GM19239 (cell line): ENCODE measurements at places on chromosomes 3 and 15.
A peak's percentile ranks its signal among the peaks of the same experiment; 100 is the strongest.

DNA sequence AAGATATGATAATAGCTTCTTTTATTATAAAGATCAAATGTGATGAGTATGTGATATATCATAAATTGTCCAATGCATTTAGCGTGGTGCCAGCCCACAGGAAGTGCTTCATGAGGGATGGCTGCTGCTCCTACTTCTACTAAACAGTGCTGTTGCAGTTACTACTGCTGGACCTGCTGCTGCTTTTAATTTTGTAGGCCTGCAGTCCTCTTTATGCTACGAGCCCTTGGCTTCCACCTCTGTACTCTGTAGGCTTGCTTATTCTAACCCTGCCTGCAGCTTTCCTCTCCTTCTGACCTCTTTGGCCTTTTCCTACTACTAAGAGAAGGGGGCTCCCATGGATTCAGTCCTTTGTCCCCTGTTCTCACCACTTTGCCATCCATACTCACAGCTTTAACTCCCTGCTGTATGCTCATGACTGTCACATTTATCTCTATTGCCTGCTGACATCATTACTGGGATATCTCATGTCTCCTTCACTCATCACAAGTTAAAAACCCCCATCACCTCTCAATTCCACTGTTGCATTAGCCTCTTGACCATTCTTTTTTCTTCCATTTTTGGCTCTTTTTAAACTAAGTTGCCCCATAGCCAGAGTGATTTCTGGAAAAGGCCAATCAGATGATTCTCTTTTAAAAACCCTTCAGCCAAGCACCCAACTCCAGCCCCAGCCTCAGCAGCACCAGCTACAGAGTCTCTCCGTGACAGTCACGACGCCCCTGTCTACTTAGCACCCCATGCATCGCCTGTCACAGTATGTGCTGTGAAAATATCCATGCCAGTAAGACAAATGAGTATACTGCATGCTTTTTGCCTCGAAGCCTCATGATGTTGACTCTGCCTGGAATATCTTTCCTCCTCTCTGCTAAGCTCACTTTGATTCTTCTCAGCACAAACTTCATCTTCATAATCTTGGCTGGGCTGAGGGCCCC is 56.3 kb downstream of the PLCL2 start:
- DNase-seq, result no peak

DNA sequence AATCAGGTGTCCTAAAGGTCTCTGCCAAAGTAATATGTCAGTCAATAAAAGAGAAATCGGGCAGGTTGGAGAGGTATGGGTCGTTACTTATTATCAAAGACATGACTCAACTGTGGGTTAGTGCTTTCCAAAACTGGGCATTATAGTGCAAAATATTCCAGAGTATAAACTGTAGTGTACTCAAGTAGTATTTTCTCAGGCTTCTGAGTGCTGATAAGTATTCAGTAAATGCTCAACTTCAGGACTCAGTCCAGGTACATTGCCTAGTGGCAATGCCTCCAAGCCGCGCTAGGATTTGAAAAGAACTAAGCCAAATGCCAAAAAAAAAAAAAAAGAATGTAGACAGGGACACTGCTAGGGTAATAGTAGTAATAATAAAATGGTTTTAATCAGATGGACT is 233.2 kb downstream of the CPNE4 start:
- DNase-seq, result no peak

DNA sequence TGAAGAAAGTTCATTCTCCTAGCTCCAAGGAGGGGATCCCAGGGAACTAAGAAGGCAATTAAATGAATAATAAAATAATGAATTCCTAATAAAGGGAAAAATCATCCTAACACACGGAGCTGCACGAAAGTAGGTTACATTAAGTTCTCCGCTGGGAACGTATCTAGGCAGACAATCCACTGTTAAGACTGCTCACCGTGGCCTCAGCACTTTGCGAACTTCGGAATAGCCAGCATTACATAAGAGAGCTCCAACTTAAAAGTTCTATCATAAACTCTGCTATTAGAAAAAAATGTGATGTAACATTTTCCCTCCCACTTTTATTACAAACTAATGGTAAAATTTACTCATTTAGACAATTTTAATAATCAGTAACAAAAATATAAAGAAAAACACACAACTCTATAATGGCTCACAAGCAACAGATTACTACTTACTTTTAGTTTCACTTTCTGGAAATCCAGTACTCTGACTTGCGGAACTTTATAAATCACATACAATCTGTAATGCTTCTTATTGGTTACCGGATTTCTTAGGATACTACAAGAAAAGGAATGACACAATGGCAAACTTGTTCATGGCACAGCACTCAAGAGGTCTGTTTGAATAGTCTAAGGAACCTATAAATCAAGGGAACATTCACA is 8.5 kb downstream of the SNRPA1 start:
- DNase-seq, result no peak

GRCh38 chr15:73951601-73952000 is 25.3 kb downstream of the LOXL1 start:
- no peak for DNase-seq

GRCh38 chr3:101256511-101256910 is 63.9 kb downstream of the IMPG2 start:
- no peak for DNase-seq

DNA sequence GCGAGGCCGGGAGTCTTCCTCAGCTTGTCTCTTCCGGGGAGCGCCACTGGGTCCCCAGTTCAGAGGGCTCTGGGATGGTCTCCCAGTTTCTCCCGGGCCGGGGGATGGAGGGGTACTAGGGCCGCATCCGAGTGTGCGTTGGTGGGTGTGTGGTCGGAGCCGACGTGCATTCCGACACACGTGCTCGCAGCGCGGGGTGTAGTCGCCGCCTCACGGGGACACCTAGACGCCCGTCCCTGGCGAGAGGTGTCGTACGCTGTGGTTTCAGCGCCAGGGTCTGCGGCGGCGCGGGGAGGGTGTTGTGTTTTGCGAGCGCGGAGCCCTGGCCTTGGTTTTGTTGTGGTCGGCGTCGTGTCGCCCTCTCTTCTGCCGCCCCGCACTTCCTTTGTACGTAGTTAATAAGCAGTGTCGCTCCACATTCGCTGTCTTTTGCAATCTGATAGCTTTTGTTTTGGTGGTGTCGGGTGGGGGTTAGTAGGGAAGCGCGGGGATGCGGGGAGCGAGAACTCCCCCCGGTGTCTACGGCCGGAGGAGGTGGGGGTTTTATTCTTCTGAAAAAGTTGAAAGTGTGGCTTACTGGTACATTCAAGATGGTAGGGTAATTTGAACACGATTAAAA is 2.2 kb downstream of the IGF1R start:
- no peak for DNase-seq

- DNase-seq, result no peak
Observed at GRCh38 chr15:48010316-48010715, 110.5 kb upstream of the SLC24A5 start.

- DNase-seq, result no peak
Observed at GRCh38 chr3:16085884-16086608, 88.4 kb upstream of the GALNT15 start.

- DNase-seq, result no peak
Observed at GRCh38 chr3:33694944-33695343, 23.1 kb downstream of the CLASP2 start.

DNA sequence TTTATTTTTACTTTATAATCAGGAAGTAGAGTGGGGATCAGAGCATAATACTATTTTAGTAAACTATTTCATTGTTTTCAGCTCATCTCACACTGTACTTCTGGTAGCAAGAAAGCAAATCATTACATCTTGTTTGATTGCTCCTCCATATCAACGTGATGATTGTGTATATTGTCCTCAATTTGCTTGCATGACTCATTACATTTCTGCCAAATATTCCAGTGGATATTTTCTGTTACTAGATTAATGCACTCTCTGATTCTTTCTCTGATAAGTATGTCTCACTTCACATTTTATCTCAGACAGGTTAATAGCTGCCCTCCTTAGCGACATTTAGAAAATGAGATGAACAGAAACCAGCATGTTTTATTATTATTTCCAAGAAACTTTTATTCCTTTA is 1145.3 kb downstream of the OTOL1 start:
- no peak for DNase-seq

DNA sequence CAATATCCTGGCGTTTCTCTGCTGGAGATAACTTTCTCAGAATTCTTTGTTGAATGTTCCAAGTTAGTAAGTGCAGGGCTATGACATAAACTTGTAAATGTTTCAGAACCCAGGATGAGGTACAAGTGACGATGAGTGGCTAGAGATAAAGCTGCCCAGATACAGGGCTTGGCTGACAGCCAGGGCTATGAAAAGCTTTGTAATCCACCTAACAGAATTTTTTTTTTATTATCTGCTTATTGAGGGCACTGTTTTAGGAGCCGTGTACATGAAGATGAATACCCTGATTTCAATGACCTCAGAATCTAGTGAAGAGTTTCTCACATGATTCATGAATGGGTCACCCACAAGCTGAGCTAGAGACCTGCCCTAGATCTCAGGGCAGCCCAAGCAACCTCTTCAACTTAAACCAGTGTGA is 431.4 kb downstream of the DIPK2A start:
- DNase-seq, result no peak

DNA sequence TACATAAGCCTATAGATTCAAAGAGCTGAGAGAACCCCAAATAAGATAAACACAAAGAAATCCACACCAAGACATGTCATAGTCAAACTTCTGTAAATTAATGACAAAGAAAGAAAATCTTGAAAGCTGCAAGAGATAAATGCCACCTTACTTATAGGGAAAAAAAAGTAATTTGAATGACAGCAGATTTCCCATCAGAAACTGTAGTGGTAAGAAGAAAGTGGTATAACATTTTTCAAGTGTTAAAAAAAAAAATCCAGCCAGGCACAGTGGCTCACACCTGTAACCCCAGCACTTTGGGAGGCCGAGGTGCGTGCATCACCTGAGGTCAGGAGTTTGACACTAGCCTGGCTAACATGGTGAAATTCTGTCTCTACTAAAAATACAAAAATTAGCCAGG is 37.4 kb downstream of the CFAP92 start:
- no peak for DNase-seq

- peak; percentile 7 for DNase-seq
Observed at GRCh38 chr15:50145451-50145872, 26.4 kb upstream of the ATP8B4 start.

GRCh38 chr3:181250714-181251113 is 261.2 kb upstream of the DNAJC19 start:
- no peak for DNase-seq

GRCh38 chr3:141191097-141191749 is 40.4 kb upstream of the PXYLP1 start:
- DNase-seq, result no peak

DNA sequence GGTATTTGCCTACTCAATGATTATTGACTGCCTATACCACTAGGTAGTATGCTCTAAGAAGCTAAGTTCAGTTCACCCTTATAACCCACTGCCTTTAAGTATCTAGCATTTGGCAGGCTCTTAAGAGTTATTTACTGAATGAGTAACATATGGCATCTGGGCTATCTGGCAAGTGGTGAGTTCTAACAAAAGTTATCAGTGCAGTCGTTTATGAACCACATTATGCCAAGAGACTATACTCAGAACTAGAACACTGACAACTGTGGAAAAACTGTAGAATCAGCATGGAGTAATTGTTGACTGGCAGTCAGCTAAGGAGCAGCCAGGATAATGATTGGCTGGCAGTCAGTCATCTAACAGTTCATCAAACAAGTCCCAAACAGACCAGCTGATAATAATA is 25.8 kb downstream of the RAF1 start:
- DNase-seq, result no peak

GRCh38 chr3:177992993-177993970 is 543.0 kb upstream of the KCNMB2 start:
- DNase-seq, result no peak

GRCh38 chr3:42823351-42823750 is 14.1 kb downstream of the ACKR2 start:
- no peak for DNase-seq

GRCh38 chr3:51982838-51983577 is at the start of gene ACY1:
Gene ACY1 (plus strand): TSS chr3:51983535. CDS start chr3:51984065, 530 bp downstream.
- DNase-seq, result peak; percentile 93

DNA sequence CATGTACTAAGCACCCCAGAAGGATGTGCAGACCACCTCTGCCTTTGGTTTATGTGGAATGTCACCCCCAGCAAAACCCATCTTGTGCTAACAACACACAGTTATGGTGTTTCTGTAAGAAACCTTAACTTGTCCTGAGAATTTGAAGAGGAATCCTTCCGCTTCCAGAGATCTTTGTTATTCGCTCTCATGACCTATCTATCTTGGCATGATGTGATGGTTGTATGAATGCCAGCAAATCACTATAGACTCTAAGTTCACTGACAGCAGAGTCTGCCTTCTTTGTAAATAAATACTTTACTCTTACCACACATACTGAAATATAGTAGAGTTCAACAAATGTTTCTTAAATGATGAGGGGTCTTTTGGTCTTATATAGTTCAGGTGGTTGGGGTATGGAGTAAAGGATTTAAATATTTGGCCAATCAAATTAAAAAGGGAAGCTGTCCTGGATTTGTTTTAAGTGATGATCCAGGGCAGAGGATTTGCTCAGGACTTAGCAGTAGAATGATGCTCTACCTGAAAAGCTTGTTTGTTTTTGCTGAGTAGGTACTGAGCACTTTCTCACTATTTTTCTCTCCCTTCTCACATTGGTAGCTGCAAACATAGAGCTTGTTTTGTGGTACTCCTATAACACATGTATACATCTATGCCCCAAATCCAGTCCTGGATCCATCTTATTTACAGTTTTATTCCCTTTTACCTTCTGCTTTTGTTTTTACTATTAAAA is 27.9 kb upstream of the RTP1 start:
- DNase-seq, result no peak

DNA sequence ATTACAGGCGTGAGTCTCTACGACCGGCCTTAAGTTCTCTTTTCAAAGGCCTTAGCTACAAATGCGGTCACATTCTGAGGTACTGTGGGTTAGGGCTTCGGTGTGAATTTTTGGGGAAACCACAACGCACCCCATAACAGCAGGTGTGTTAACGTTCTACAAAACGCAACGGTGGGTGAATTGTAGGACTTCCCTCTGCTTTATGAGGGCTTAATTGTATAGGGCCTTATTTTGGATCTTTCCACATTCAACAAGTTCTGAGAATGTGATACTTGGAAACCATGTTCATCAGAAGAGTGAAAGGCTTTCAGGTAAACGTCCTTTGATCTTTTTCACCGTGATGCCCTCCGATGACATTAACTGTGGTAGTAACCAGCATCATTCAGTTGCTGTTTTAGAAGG is 998.6 kb upstream of the CFAP20DC start:
- DNase-seq, result no peak

DNA sequence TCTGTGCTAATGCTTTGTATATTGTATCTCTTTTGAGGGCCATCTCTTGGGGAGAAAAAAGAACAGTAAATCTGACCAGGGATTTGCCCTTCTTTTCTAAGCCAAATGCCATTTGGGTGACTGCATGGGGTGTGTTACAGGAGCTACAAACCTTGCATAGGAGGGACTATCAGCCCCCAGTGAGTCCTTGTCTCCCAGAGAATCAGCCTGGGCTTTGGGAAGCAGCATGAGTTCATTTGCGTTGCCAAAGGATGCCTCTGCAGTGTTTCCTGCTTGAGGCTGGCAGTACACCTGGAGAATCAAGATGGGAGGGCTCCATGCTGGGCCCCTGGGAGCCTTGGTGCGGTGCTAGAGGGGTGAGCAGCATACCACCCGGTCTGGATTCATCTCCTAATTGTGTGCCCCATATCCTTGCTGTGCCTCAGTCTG is 49.6 kb upstream of the POLG start:
- DNase-seq, result no peak
